Skeletal muscle cell (primary cell): ENCODE measurements at places on chromosomes 5 and 9.

DNA sequence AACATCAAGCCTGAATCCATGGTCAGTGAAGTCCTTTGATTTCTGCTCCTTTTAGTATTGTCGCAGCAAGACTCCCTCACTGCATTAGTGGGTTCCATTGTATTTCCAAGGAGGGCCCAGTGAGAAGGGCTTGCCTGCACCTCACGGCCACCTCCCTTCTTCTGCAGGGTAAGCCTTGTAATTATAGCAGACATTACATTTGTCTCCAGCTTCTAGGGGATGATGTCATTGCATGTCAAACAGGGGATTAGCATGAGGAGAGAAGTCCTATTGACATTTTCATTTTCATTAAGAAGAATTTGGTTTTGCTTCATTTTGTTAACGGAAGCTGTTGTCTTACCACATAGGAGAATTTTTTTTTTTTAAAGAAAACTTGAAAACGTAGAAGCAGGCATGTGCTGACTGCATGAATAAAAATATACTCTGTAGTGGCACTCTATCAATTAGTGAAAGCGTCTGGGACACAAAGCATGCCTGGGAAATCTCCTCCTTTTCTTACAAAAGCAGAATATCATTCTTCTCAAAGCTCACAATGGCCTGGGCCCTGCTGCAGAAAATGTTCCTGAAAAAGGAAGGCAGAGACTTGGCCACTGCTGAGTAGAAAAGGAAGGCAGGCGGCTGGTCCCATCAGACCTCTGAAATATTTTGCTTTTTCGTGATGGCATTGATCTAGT is 27.1 kb downstream of the MAP1B start:
- no peak for DNase-seq

DNA sequence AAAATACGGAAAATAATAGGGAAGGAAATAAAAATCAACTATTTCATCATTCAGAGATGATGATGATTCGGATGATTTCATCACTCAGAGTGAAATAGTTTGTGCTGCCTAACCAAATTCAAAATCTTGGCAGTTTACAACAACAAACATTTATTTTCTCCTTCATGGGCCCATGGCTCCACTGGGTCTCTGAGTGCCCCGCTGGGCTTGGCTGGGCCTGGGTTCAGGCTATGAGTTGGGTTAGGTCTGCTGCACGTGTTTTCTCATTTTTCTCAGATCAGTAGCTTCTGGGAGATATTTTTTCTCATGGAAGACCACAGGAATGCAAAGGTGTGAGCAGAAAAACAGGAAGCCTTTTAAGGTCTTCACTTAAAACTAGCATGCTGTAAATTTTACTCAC is 24.0 kb upstream of the F2RL1 start:
- DNase-seq: no peak

DNA sequence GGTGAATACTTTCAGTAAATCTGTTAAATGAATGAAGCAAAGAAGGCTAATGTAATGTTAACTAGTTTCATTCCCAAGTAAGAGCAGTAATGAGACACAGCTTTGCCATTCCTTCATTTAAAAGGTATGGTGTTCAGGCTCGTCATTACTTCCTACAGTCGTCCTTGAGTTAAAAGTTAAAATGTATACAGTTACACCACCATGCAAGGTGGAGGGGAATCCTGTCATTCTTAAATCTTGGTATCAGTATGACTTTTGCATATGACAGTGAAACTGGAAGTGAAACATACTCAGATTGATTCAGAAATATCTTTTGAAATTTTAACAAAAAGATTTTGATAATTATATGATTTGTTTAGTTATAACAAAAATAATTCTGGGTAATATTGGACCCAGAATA is 25.9 kb downstream of the MTRR start:
- no peak for DNase-seq

DNA sequence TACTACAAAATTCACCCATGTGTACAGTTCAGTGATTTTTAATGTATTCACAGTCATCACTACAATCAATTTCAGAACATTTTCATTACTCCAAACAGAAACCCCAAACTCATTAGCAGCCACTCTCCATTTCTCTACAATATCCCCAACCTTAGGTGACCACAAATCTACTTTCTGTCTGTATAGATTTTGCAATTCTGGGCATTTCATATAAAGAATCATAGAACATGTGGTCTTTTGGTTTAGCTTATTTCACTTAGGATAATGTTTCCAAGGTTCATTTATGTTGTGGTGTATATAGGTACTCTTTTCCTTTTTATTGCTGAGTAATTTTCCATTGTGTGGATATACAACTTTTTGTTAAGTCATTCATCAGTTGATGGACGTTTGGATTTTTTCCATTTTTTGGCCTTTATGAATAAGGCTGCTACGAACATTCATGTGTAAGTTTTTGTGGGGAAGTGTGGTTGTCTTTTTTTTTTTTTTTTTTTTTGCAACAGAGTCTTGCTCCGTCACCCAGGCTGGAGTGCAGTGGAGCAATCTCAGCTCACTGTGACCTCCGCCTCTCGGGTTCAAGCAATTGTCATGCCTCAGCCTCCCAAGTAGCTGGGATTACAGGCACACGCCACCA is 54.5 kb downstream of the DOCK8 start:
- no peak for DNase-seq

- no peak for DNase-seq
Observed at GRCh38 chr5:57642066-57642465, 159.5 kb upstream of the ACTBL2 start.

- no peak for DNase-seq
Observed at GRCh38 chr9:14535161-14535955, 157.9 kb downstream of the ZDHHC21 start.

GRCh38 chr5:98053170-98053569 is 720.3 kb upstream of the RGMB start:
- DNase-seq: no peak

DNA sequence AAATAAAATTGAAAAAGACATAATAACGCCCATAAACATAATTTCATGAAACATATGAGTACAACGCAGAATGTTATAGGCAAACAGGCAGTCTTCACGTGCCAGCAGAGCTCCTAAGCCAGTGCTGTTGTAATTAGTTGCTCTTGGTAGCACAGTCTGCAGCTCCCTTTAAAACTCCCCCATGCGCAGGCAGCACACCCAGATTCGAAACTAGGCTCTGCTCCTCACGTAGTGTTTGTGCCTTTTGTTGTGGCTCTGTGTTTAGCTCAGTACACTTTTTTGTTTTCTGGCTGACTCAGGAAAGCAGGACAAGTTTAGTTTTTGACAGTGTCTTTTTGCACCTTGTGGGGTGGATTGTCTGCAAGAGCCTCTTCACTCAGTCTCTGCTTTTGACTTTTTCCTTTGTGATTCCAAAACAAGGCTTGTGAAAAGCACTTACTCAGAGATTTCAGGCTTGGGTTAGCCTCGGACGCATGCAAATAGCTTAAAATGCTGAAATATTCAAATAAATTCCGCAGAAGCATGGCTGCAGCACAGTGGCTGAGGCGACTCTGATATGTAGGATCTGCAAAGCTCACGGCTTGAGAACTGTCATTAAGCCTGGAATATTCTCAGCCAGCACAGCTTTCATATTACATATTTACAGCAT is 113.6 kb downstream of the IRX1 start:
- no peak for DNase-seq

- DNase-seq: no peak
Observed at GRCh38 chr5:154521756-154522155, 43.7 kb upstream of the HAND1 start.

GRCh38 chr5:102481054-102481715 is 17.6 kb downstream of the SLCO6A1 start:
- DNase-seq: peak; percentile 65

DNA sequence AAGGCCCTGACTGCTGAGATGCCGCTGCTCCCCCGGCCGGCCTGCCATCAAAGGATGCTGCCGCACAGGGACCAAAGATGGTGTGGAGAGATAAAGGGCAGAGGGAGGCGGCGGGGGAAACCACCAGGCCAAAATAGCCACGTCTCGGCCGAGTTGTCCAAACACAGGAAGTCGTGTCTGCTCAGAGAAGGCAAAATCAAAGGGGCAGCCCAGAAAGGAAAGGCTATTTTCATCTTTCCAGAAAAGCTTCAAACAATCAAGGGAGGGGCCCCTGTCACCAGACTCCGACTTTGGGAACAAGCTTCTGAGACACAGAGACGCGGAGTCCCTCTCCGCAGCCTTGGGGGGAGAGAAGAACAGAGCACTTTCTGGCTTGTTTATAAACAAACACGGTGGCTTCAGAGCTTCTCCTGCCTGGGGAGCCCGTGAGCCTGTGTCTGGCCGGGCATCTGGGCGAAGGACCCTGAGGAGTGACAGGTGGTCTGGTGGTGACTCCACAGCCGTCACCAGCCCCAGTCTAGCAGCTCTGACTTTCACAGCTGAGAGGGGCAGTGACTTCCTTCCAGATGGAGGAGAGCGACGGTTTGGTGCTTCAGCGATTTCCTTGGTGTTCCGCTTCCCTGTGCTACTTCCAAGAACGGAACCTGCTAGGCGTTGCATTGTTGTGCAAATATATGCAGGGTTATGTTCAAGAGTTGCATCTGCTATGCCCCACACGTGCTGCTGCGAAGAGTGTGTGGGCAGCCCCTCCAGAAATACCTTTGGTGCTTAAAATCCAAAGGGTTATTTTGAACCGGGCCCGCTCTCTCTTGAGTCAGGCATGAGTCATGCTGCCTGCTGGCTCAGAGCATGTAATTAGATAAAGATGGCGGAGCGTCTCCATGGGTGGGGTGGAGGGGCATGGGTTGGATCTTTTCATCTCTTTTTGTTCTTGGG is 24.0 kb downstream of the ADAMTSL2 start:
- peak; percentile 30 for DNase-seq

GRCh38 chr9:119967867-119968535 is 598.8 kb upstream of the BRINP1 start:
- no peak for DNase-seq

DNA sequence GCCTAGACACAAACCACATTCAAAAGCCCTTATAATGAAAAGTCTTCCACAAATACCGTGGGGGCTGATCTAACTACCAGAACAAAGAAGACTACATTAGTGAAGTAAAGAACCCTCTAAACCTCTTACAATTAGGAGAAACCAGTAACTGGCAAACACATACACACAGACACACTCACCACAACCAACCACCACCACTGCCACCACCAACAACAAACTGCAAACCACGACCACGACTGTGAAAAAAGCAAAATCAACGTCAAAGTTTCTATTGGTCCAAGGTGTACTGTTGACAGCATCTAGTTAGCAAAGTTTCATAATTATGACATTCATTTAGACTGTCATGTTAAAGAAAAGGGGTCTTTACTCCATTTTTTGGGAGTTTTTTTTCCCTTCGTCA is 2.7 kb downstream of the CDO1 start:
- no peak for DNase-seq

GRCh38 chr9:93132287-93132927 is 1.6 kb downstream of the NINJ1 start:
- no peak for DNase-seq

GRCh38 chr9:127741831-127742434 is 6.8 kb upstream of the TOR2A start:
- no peak for DNase-seq

GRCh38 chr5:169778622-169779596 is 141.8 kb downstream of the DOCK2 start:
- DNase-seq: no peak

GRCh38 chr5:78779262-78779661 is 130.7 kb upstream of the LHFPL2 start:
- DNase-seq: no peak

DNA sequence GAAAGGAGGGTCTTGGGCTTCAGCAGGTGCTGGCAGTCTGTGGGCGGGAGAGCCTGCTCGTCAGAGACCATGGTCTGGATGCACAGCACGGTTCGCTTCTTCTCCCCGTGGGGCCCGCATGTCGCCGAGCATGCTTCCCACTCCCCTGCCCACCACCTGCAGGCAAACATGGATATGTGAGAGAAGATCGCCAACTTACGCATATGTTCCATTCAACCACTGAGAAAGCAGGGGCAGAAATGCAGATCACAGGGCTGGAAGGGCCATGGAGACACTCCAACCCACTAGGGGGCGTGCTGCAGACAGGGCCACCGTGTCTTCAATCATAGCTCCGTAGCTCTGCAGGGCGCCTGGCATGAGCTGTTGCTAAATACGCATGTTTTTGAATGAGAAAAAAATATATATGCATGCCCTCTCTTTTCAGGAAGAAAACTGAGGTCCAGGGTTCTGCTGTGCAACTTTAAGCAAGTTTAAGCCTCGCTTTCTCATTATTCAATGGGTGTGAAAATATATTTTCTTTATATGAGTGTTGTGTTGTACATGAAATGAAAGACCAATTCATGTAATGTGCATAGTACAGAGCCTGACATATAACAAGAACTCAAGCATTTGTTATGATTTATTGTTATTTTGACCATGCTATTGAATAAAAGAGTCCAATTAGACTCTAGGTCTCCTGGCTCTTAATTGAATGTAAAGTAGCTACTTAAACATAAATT is 148.0 kb downstream of the TARS1 start:
- no peak for DNase-seq

GRCh38 chr5:101045689-101046088 is 142.6 kb upstream of the ST8SIA4 start:
- DNase-seq: no peak

GRCh38 chr5:157611571-157612476 is 36.2 kb upstream of the ADAM19 start:
- DNase-seq: peak; percentile 36

GRCh38 chr5:149517461-149518122 is 33.6 kb downstream of the CSNK1A1 start:
- DNase-seq: no peak

DNA sequence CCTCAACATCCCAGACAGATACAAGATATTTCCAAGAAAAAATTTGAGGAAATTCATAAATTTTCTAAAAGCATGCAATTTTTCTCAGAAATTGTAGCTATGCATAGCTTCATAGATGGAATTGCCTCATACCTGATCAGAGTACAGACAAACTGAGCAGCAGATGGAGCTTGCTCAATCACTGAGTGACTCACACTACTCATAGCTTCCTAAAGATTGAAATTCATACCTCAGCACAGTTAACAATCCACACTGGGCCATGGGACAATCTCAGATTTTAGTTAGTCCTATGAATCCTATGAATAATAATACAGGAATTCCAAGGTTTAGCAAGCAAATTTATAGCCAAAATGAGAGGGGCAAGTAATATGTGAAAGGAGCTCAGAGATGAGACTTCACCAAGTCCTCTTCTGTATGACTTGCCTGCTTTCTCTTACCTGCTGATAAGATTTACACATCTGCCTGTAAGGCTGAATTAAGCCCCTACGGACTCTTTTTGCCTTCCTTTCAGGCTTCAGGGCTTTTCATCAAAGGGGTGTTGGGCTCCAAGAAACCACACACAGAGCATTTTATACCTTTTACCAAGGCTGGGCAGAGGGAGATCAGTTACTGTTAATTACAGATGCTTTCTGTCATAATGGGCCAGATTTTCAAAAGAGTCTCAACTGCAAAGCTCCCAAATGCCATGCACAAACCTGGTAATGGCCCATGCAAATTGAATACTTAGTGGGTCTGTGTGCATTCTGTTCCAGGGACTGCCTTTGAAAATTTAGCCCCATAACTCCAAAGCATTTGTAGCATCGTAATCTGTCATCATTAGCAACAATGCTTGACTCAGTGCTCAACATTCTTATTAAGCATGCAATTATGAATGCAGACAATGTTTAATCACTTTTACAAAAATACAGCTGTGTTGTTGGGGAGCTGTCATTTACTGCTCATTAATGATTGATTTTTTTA is 439.3 kb downstream of the DTWD2 start:
- peak; percentile 68 for DNase-seq
